ENCODE measurements at places on chromosomes 2 and 18.

DNA sequence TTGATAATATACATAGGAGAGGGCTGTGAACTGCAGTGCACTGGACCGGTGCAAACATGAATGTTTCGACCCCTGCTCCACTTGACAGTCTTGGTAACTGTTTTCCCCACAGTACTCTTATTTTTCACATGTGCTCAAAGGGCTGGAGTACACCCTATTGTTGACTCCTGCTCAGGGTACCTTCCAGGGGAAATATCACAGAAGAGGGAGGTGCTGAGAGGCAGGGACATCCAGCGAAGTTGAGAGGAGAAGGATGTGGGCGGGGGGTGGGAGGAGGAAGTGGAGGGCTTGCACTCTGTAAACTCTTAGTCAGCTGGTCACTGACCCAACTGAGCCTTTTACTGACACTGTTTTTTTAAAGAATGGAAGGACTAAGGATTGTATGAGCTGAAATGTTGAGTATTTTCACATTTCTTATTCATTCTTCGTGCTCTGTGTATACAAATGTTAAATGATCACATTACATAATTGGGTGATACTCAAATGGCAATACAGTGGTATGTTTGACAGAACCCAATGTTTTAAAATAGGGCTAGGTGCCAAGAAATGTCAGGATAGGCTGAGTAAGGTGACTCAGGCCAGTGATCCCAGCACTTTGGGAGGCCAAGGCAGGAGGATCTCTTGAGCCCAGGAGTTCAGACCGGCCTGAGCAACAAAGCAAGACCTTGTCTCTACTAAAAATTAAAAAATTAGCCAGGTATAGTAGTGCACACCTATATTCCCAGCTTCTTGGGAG lies 10.0 kb downstream of the INPP4A start:
- DNase-seq: no peak

- DNase-seq: no peak
Measured at GRCh38 chr2:18614041-18614440, 24.7 kb upstream of the NT5C1B start.

DNA sequence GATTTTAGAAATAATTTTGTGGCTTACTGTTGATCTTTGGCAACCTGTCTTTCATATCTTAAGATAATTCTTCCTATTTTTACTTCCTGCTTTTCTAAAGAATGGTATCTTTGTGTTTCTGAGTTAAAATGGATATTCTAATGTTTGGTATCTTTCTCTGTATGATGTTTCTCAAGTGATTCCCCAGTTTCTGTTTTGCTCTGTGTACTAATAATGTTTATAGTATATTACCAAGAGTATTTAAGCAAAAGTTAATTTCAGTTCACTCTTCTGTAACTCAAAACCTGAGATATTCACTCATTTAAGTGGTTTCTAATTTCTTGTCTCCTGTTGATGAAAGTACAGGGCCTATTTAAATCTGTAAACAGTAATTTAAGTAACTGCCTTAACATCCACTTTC lies 58.3 kb downstream of the CCDC150 start:
- DNase-seq: no peak

GRCh38 chr18:54720620-54721019 lies 107.7 kb upstream of the RAB27B start:
- DNase-seq: no peak

GRCh38 chr2:127392828-127393578 lies 5.2 kb upstream of the MAP3K2 start:
- DNase-seq: no peak

- no peak for DNase-seq
Measured at GRCh38 chr2:36369716-36370115, 14.1 kb downstream of the CRIM1 start.

- no peak for DNase-seq
Measured at GRCh38 chr2:100426384-100426720, 8.9 kb upstream of the CHST10 start.

Measured in nucleus accumbens (tissue), 56 donors.